ENCODE measurements at places on chromosomes 2 and 18.

GRCh38 chr2:75342504-75343175, 143.3 kb upstream of the TACR1 start:
- no peak for DNase-seq

- no peak for DNase-seq
These were observed 62.2 kb downstream of the RBMS1 start for GRCh38 chr2:160431441-160431840.

GRCh38 chr2:83113953-83114352, 1345.1 kb downstream of the SUCLG1 start:
- no peak for DNase-seq

GRCh38 chr2:208234786-208235185, 20.1 kb downstream of the IDH1 start:
- no peak for DNase-seq

DNA sequence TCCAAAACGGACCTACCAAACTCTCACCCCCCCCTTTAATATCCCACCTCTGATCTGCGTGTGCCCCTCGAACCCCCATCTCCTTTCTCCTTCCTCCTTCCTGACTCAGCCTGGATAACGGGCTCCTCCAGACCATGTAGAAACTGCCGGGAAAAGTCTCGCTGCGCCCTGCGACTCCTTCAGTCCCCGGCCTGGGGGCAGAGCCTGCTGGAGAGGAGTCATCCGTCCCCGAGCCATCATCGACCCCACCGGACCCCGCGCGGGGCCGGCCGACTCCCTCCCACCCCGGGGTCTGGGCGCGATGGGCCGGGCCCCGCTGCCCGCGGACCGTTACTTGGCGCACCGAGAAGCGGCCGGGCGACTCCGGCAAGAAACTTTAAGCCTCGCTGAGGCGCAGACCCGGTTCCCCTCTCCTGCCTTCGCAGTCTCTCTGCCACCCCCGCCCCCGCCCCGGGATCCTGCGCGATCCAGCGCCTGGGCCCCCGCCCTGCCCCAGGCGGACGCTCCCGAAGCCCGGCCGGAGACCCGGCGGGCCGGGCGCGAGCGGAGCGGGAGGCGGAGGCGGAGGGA, 3.4 kb downstream of the ZEB2 start:
- peak; percentile 57 for DNase-seq

GRCh38 chr2:13018490-13018889, 301.8 kb downstream of the TRIB2 start:
- DNase-seq: no peak

- peak; percentile 42 for DNase-seq
These were observed 1.8 kb downstream of the REL start for GRCh38 chr2:60882971-60883753.

- no peak for DNase-seq
These were observed 44.7 kb downstream of the ABCB11 start for GRCh38 chr2:168986398-168986943.

GRCh38 chr2:105607920-105608504, 136.7 kb upstream of the NCK2 start:
- no peak for DNase-seq

GRCh38 chr2:158317642-158318041, 138.9 kb downstream of the CCDC148 start:
- no peak for DNase-seq

DNA sequence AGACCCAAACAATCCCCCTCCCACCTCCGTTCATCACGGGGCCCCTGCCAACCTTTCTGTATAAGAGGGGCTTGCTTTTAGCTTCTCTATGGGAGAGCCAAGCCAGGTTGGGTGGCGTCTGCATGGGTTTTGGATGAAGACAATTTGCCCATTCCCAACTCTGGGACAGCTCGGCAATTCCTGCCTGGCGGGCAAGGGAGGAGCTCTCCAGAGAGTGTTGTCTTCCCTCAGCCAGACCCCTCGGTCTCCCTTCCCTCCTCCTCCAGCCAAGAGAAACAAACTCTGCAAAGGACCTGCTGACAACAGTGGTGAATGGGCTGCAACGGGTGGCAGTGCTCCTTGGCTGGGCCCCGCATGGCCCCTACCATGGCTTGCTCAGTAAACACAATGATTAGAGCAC, 267.2 kb upstream of the HDAC4 start:
- DNase-seq: no peak

DNA sequence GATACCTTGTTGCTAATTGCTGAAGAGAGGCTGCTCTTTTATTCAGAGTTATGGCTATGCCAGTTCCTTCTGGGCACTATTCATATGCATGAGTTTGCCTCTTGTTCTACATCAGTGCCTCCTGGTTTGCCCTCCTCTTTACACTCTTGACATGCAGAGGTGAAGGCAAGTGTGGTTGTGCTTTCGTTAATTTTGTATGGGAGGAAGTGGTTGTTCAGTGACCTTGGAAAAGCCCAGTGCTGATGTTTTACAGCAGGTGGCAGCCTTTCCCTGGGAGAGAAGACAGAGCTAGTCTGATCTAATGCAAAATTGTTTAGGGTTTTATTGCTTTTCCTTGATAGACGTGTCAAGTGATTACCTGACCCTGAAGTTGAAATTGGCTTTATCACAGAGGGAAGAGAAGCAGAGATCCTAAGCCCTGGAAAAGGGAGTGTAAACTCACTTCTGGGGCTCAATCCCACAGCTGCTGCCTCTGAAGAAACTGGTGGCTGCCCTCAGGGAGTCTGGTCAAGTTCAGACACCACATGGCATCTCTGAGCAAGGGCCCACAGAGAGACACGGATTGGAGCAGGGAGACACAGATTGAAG, 30.5 kb upstream of the VPS54 start:
- DNase-seq: peak; percentile 60

GRCh38 chr2:108587621-108588020, 53.4 kb downstream of the LIMS1 start:
- no peak for DNase-seq

DNA sequence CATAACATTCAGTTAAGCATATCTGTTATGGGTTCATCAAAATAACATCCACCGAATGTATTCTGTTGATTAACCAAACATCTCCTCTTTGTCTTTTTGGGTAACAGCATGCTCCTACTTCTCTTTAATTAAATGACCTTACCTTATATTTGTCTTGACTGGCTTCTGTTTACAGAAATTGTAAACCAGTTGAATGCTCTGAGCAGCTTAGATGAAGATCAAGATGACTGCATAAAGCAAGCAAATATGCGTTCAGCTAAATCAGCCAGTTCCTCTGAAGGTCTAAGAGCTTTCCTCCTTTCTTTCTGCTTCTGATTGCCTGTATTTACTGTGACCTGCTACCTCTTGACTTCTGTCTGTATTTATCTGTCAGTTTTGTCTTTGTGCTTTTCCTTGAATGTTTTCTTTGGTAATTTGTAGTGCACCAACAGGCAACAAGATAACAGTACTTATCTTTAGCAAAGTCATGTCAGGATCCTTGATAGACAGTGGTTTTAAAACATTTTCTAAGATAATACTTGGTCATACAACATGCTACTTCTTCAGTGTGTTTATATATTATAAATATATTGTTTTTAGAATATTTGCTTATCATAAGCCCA, 152.8 kb downstream of the EHBP1 start:
- no peak for DNase-seq

GRCh38 chr2:7497178-7497577, 580.0 kb downstream of the RNF144A start:
- DNase-seq: no peak

- DNase-seq: no peak
These were observed 46.5 kb upstream of the NFU1 start for GRCh38 chr2:69483696-69484095.

GRCh38 chr2:181995289-181995688, 9.6 kb downstream of the PPP1R1C start:
- DNase-seq: no peak

DNA sequence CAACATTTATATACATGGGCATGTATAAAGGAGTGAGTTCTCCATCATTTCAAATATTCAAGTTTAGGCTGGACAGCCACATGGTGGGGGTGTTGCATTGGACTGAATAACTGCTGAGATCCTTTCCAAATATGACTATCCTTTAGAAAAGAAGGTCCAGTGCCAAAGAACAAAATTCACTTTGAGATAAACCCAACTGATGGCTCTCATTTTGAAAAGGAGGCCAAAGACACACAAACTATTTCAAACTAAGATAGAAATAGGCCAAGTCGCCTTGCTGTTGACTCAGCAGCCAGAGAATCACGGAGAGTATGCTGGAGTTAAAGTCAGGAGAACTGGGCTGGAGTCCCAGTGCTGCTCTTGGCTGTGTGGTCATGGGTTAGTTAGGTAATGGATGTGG, 204.5 kb upstream of the LRATD1 start:
- peak; percentile 56 for DNase-seq

GRCh38 chr18:31241900-31242409, 76.0 kb upstream of the DSG1 start:
- DNase-seq: no peak

DNA sequence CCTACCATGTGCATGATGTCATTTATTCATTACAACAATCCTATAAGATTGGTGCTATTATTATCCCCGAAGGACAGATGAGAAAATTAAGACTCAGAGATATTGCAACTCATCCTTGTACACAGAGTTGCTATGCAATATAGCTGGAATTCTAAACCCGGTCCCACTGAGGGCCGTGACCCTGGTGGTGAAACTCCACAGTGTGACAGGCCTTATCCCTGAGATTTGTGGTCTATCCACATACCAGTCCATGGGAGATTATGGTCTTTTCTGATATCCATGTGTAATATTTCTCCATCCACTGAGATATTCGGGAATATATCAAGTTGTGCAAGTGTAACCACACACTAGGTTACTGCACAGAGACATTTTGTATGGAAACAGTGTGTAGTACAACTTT, 305.2 kb downstream of the TXNL1 start:
- no peak for DNase-seq

Measured in left hindlimb (tissue), 1 donor.